MV-4-11 (cell line): ENCODE measurements at places on chromosomes 6 and 20.
A peak's percentile ranks its signal among the peaks of the same experiment; 100 is the strongest.

- no peak for DNase-seq
Measured at GRCh38 chr20:11437090-11437489, 480.6 kb upstream of the BTBD3 start.

DNA sequence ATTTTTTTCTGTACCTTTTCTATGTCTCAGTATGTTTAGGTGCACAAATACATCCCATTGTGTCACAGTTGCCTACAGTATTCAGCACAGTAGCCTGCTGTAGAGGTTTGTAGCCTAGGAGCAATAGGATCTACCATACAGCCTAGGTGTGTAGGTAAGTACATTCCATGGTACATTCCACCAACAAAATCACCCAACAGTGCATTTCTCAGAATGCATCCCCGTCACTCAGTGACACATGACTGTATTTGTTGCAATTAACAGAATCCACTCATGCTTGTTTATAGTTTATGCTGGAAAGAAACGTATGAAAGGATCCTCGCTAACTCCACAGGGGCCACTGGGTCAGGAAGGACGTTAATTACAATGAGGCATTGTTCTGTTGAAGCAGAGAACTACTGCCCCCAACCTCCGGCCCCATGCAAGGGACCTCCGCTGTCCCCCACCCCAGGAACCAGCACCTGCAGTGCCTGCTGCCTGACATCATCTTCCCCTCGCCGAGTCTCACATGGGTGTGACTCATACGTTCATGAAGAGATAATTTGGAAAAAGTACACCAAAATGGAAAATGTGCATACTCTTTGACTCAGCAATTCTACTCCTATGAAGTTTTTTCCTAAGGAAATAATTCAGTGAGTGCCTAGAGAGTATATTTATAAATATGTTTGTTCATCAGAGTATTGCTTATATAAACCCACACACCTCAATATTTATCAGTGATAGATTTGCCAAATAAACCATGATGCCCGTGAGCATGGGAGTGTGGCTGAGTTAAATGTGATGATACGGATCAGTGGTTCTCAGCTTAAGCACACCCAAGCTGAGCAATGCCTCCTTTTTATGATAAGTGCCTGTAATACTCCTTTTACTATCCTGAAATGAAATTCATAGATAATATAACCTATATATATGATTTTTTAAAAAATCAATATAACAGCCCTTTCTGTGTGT is 156.4 kb upstream of the ECI2 start:
- no peak for DNase-seq

DNA sequence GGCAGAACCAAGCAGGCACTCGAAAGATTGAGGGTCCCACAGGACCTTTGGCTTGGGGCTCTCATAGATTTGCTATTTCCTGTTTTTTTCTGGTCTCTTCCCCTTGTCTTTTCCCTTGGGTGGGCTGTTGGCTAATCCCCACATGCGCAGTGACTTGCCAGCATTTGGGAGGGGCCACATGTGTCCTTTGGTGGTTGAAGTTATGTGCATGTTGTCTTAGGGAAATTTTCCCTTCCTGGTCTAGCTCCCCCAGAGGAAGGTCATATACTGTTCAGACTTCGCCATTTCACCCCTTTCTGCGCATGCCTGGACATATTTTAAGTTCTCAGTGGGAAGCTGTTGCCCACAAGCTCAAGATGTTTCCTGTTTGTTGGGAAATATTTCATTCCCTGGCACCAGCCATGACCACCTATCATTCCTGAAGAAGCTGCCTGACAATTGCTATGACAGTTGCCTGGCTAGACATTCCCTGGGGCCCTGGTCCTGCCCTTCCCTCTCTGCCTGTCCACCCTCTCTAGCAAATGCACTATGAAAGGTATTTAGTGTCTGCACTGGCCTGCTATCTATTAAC is 156.2 kb upstream of the THBS2 start:
- DNase-seq: peak; percentile 98

DNA sequence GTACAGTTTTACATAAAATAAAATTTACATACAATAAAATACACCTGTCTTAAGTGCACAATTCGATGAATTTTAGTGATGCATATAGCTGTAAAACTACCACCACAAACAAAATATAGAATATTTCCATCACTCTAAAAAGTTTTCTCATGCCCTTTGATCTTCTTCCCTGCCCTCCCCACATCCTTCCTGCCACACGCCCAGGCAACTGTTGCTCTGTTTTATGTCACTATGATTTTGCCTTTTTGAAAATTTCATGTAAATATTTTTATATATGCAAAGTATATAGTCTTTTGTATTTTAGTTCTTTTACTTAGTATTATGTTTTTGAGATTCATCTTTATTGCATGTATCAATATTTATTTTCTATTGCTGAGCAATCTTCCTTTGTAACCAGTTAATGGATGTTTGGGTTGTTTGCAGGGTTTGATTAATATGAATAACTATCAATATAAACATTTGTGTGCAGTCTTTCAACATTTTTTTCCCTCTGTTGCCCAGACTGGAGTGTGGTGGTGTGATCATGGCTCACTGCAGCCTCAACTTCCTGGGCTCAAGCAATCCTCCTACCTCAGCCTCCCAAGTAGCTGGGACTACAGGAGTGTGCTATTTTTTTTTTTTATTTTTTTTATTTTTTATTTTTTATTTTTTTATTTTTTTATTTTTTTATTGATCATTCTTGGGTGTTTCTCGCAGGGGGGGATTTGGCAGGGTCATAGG is 23.8 kb upstream of the SAMHD1 start:
- DNase-seq: no peak

DNA sequence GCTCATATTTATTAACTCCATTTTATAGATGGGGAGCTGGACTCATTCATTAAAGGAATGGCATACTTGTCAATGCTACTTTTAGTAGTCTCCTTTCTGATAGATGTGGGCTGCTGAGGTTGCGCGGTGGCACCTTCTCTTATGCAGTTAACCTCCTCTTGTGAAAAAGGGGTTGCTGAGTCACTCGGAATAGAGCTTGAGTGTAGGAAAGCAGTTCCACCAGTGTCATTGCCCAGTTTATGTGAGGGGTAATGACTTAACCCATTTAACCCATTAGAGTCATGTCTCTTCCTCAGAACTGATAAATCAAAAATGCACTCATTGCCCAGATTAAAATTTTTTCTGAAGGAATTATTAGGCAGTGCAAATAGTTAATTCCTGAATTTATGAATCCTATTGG is 6.3 kb downstream of the MAPK14 start:
- peak; percentile 53 for DNase-seq

- no peak for DNase-seq
Measured at GRCh38 chr20:53389516-53390300, 203.9 kb downstream of the ZNF217 start.

GRCh38 chr20:25087186-25087929 is 5.4 kb upstream of the VSX1 start:
- no peak for DNase-seq
